ENCODE measurements at places on chromosomes 5 and 9.

DNA sequence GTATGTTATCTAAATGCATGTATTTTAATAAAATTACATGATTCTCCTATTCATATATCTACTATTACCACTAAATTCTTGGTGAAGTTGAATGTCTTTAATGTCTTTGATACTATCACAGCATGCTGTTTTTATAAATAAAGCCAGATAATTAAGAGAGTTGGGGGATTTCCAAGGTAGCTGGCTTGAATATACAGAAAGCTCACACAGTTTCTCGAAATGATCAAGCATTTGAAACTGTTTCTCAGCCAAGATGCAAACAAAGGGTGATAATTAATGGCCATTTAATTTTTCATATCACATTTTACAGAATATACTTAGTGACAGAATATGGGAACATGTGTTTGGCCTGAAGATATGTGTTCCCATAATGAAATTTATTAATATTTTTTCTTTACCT is 145.6 kb upstream of the CDH12 start:
- no peak for DNase-seq

DNA sequence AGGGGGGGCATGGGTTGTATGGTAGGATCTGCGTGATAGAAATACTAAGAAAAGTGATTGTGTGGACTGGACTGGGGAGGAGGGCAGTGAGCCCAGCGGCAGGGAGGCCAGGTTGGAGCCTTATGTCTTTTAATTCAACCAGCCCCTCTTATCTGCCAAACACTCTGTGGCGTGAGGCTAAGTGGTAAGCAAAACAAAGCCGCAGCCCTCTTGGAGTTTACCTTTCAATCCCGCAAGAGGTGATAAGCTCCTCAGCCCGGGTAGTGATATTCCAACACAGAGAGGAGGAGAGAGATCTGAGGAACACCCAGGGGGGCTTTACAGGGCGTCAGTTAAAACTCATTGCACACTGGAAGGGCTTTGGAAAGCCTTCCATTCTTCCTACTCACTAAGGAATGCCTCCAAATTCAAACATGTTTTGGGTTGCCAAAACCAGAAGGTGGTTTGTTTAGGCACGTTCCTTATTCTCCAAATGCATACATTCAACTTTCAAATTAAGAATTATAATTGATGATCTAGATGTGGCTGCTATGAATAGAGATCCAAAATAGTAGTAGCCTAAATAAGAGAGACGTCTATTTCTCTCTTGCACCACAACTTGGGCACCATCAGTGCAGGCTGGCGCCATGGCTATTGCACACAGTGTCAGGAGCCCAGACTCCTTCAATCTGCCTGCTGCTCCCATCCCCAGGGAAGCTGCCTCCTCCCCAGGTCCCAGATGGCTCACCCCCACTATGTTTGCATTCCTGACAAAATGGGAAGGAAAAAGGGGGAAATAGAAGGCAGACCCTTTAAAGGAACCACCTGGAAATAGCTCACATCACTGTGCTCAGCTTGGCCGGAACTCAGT is 75.1 kb upstream of the FSTL4 start:
- no peak for DNase-seq

GRCh38 chr9:95077053-95077765 is 240.3 kb downstream of the FANCC start:
- DNase-seq = no peak

GRCh38 chr5:35436400-35437057 is 181.1 kb upstream of the SPEF2 start:
- DNase-seq = no peak

GRCh38 chr5:151150471-151151262 is 6.9 kb downstream of the ANXA6 start:
- DNase-seq = peak; percentile 76

DNA sequence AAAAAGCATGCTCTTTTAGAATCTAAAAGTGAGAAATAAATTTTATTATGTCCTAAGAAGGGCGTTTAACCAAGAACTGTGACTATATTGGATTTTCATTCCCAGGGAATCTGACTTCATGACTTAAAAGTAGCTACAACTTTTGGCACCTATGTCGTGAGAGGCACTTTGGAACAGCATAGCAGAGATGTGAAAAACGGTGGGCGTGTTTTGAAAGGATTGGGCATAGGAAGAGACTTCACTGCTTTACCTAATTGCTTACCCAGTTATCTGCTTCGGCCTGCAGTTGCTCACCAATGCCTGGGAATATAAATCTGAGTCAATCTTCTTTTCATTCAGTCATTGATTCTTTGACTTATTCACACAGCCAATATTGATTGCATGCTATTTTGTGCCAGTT is 363.4 kb downstream of the DNAH5 start:
- DNase-seq = no peak

DNA sequence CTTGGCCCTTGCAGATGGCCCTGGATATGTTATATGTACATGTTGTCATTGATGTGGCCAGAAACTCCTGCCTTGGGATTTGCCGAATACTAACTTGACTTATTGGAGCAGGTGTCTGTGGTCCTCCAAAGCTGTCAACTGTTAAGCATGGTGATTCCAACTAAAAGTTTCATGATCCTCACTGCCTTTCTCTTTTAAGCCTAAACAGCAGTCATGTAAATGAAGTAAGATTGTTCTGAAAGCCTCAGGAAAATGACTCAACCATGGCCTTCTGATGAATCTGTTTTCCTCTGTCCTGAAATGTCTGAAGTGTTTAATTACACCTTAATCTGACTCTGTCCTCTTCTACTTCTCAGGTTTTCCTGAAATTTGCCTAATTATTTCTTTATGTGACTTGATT is 245.0 kb downstream of the FAM114A2 start:
- DNase-seq = no peak

- no peak for DNase-seq
These were observed 148.0 kb downstream of the RORB start for GRCh38 chr9:74645007-74645639.

- no peak for DNase-seq
These were observed 192.9 kb upstream of the SLC27A6 start for GRCh38 chr5:128772356-128772755.

DNA sequence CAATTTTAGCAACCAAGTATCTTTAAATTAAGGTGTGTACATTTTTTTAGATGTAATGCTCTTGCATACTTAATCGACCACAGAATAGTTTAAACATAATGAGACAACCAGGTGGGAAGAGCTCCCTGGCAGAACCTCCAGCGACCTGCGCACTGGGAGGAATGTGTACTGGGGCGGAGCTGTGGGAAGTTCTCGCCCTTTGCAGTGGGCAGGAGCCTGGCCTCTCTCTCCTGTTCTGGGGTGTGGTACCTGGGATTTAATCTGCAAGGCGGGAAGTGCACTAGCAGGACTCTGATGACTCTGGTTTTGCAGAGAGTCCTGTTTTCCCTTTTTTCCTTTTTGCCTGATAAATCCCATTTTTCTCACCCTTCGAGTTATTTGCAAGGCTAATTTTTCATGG is 150.7 kb downstream of the SLC28A3 start:
- no peak for DNase-seq

DNA sequence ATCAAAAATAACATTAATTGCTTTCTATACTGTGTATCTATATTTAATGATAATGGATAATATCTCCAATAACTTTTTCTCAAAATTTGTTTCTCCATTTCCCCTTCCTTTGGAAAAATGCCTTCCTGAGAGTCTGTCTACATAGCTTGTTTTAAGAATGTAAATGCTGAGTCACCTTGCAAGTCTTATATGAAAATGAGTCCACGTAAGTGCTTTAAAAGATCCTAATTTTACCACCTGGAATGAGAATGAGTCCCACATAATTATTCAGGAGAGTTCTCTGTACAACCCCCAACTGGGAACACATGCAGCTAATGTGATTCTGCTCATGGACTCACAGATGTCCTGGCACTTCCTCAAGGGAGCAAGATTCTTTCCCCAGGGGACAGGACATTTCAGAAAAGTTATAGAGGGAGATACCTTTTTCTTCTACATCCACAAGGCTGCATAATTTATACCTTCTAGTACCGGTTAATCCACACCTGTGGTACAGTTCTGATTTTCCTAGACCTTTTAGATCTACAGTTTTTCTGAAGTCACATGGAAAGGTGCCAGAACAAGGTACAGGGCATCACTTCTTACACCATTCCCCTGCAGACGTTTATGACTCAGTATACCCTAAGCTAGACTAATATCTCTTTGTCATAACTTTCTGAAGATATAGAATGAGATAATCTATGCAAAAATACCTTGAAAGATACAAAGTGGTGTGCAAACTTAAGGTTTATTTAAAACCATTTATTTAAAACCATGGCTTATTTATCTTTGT is 314.1 kb downstream of the CETN3 start:
- DNase-seq = no peak

- no peak for DNase-seq
These were observed 24.0 kb downstream of the CSF1R start for GRCh38 chr5:150062216-150062922.

- no peak for DNase-seq
These were observed 118.1 kb downstream of the TRIO start for GRCh38 chr5:14261235-14261634.

DNA sequence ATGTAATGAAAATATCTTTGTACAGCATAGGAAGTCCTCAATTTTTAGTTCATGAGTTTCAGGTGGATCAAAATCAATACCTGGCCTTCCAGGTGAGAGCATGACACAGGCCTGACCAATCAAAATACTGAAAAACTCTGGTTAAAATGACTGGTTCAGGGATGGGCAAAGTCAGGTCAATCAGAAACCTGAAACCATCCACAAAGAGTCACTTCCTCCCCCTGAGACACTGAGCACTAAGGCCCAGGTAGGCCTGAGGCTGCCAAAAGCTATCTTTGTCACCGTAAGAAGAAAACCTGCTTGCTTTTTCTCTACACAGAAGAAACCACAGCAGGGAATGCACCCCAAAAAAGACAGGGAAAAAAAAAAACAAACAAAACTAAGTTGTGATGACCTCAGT is 444.8 kb downstream of the TLR4 start:
- no peak for DNase-seq

DNA sequence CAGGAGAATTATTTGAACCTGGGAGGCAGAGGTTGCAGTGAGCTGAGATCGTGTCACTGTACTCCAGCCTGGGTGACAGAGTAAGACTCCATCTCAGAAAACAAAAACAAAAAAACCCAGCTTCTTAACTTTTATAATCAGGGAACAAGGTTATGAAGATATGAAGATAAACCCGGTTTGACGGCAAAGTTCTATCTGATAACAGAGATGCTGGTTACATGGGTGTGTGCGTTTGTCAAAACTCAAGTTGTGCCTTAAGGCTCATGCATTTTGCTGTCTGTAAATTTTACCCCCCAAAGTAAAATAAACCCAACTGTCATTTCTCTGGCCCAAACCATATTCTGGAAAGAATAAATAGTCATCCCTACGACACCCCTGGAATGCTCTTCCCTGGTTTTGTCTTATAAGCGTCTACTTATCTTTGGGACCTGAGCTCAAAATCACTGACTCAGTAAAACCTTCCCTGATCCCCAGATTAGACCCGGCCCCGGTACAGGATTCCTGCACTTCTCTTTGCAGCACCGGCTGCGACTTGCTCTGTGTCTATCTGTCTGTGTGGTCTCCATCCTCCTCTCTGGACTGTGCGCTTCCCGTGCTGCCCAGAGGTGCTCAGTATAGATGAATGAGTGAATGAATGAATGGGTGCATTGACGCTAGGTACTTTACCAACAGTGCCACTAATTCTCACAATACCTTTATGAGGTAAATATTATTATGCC is 172.2 kb downstream of the DAB2IP start:
- no peak for DNase-seq

GRCh38 chr5:80002677-80003076 is 11.6 kb upstream of the MTX3 start:
- no peak for DNase-seq

DNA sequence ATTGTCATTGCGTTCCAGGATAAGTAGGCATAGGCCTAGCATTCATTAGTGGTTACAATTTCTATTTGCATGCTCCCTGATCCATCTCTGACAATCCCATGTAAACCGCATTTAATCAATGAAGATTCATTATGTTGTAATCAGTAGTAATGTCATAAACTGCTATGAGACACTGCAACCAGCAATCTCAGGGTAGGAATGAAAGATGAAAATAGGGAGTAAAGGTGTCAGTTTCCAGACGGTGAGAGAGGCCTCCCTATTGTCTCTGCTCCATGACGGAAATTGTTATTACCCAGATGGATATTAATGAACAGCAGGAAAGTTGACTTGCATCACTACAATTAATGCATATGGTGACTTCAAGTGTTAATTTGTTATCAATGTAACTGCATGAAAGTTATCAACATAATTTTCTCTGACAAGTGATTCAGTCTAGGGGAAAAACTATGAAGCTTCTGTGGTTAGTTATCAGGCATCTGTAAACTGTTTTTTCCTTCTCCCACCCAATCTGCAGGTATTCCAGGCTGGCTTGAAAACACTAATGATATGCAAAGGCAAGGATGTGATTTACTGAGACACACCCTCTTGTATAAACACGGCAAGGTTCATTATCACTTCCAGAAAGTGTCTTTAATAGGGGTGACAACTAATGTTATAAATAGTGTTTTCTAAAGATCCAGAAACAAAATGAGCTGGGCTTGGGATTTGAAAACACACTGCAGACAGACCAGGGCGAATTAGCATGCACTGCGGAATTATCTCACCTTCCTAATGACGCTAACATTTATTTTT is 73.5 kb downstream of the ZNF622 start:
- no peak for DNase-seq

DNA sequence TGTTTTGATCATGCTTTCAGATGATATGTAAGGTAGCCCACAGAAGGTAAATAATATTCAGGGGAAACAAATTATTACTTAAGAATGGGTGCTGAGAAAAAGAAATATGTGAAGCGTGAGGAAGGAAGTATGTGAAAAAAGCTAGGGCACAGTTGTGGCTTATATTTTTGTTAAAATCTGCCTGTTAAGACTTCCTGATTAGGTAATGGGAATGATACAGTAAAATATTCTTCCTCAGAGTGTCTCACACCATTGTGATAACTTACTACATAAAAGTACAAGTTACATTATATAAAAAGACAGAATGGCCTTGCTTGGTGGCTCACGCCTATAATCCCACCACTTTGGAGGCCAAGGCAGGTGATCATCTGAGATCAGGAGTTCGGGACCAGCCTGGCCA is 18.7 kb upstream of the PARP8 start:
- no peak for DNase-seq

GRCh38 chr5:154780128-154780527 is 25.0 kb downstream of the LARP1 start:
- no peak for DNase-seq

GRCh38 chr5:92991581-92992067 is 589.4 kb downstream of the NR2F1-AS1 start:
- DNase-seq = no peak

DNA sequence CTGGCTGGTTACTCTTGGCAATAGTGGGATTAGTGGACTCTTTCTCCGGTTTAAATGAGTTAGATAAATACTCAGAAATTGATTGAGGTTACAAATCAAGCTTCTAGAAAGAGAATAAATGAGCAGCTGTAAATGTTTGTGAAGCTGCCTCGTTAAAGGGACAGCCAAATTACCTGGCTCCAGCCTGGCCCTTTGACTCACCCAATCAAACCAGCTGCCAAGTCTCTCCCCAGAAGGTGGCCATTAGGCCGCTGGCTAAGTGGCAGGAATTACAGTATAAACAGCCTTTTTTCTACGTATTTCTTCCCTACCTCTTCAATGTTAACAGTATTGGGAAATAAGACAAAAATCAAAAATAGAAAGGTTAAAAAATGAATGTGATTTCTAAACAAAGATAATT is 46.0 kb upstream of the SRFBP1 start:
- no peak for DNase-seq
